ENCODE measurements at places on chromosomes 16 and 17.
A peak's percentile ranks its signal among the peaks of the same experiment; 100 is the strongest.

GRCh38 chr16:68083861-68084503 is 1.2 kb upstream of the NFATC3 start:
- DNase-seq = no peak

- DNase-seq = no peak
Observed at GRCh38 chr17:57121308-57122042, 36.4 kb downstream of the AKAP1 start.

GRCh38 chr17:28392491-28392890 is 13.5 kb downstream of the SLC46A1 start:
- DNase-seq = no peak

DNA sequence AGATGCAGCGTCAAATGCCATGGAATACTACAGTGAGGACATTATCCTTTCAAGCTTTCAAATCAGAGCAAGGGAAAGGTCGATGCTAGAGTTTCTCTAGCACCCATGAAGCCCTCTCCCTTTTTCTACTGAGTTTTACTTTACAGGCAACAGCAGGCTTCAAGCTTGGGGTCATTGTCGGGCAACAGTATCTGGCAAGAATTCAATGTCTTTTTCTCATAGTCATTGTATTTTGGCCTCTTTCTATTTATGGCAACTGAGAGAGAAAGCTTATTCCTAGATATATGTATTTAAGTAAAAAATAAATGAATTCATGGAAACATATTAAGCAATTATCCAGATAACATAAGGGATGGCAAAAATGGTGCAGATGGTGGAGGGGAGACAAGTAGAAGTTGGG is 364 bp upstream of the CETP start:
- DNase-seq = no peak

- DNase-seq = no peak
Observed at GRCh38 chr16:1003391-1004347, 22.1 kb downstream of the SOX8 start.

DNA sequence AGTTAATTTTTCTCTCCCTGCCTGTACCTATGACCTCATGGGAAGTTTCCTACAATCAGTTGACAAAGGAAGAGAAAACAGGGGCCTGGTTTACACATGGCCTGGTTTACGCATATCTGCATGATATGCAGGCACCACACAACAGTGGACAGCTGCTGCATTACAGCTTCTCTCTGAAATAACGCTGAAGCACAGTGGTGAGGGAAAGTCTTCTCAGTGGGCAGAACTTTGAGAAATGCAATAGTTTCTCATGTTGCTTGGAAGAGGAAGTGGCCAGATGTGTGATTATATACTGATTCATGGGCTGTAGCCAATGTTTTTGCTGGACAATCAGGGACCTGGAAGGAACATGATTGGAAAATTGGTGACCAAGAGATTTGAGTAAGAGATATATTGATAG is 324.1 kb upstream of the GOT2 start:
- DNase-seq = no peak

GRCh38 chr17:75514919-75515495 is 330 bp downstream of the CASKIN2 start:
- DNase-seq = no peak

GRCh38 chr16:14148569-14148968 is 77.5 kb downstream of the MRTFB start:
- no peak for DNase-seq

DNA sequence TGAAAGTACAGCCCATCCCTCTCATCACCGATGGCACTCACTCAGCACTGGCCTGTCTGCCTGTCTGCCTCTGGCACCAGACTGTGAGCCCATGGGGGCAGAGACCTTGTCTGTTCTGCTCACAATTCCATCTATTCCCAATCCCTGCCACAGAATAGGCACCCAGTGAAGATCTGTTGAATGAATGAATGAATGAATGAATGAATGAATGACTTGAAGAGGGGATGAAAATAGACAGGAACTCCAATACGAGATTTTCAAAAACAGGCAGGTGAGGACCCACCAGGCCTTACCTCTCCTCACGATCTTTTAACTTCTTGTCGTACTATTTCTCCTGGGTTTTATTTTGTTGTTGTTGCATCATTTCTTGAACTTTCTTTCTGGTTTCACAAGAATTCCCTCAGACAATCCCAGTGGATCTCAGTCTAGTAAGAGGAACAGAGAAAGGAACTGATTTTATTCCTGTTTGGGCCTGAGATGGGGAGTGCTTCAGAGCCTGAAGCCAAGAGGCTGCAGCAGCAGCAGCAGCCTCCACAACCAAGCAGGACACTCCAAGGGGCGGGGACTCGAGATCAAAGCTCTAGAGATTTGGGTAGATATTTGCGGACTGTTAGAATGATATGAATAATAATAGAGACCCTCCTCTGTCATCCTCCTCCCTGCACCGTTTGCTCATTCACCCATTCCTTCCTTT is 17.7 kb downstream of the KRT9 start:
- no peak for DNase-seq

- peak; percentile 59 for DNase-seq
Observed at GRCh38 chr16:85393674-85394451, 219.3 kb upstream of the GSE1 start.

- DNase-seq = no peak
Observed at GRCh38 chr17:251531-251930, 70.1 kb upstream of the DOC2B start.

DNA sequence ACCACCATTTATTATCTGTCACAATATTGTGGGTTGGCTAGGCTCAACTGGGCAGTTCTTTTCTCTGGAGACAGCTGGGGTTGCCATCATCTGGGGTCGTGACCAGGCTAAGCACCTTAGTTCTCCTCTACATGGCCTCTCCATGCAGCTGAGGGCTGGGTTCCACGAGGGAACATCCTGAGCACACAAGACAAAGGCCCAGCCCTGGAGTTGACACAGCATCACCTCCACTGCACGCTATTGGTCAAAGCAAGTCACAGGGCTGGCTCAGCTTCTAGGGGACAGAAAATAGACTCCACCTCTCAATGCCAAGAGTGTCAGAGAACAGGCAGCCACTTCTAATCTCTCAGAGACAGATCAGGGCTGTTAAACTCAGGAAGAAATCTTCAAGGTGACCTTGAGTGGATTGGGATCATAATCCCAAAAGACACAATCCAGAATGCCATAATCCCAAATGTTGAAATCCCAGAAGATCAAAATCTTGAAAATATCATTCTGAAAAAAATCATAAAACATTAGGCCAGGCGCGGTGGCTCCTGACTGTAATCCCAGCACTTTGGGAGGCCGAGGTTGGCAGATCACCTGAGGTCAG is 13.0 kb upstream of the USP10 start:
- DNase-seq = no peak

GRCh38 chr16:78348886-78349285 is 249.4 kb downstream of the WWOX start:
- DNase-seq = no peak

DNA sequence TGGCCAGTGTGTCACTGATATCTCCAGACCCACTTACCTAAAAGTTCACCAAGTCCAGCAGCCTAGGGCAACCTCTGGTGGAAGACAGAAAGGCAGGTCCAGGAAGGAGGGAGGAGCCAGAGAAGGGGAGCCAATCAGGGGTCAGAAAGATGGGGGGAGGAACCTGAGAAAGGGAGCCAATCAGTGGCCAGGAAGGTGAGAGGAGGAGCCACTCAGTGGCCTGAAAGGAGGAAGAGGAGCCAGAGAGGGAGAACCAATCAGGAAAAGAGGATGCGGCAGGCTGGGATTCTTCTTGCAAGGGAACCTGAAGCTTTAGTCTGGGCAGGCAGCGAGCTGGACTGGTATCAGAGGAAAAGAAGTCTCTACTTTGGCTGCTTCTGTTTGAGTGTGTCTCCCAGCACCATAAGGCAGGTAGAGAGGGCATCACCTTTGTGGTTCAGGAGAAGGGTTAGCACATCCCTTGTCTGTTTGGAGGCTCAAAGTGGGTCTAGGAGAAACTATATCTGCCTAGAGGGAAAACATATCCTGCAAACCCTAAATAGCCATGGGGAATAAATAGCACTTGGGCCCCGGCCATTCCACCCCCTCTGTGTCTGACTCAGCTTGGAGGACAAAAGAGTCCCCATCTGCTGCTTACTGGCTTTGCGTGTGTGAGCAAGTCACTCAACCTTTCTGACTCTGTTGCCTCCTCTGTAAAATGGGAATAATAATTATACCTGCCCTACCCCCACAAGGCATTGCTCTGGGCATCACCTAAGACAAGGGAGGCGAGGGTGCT is 43.4 kb upstream of the CRHR1 start:
- no peak for DNase-seq

DNA sequence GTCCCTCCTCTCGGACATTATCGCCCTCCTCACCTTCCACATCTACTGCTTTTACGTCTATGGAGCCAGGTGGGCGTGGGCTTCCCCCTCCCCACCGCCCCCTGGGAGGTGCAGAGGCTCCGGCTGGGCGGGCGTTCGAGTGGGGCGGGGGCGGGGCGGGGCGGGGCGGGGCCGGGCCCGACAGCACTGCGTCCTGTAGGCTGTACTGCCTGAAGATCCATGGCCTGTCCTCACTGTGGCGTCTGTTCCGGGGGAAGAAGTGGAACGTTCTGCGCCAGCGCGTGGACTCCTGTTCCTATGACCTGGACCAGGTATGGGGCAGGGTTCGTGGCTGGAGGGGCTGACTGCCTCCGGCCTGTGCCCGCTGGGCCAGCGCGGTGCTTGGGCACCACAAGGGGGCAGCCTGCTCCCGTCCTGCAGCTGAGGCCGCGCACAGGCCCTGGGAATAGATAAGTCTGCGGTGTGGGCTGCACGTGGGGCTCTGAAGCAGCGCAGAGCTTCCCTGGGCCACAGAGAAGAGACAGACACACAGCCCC is 9.2 kb downstream of the PIGQ start:
- peak; percentile 44 for DNase-seq

DNA sequence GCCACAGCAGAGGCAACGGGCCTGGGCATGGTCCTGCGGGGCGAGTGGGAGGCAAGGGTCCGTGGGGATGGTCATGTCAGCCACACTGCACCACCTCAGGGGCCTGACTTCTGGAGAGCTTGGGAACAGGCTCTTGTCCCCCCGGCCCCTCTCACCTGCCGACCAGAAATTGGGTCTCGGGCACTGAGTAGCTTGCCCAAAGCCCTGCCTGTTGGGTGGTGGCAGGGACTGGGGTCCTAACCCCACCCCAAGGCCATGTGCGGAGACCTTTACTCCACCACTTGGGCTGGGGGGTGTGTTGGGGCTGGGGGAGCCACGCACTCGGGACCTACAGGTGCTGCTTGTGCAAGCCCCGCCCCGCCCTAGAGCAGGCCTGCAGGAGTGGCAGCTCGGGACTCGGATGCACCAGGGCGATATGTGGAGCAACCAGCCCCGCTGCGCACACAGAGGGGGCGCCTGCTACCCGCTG is 24.2 kb upstream of the CHMP6 start:
- no peak for DNase-seq

GRCh38 chr16:84699712-84700445 is at the start of gene USP10:
Gene USP10 (plus strand): TSS chr16:84700000. CDS start chr16:84700091, 91 bp downstream.
- DNase-seq = peak; percentile 79

DNA sequence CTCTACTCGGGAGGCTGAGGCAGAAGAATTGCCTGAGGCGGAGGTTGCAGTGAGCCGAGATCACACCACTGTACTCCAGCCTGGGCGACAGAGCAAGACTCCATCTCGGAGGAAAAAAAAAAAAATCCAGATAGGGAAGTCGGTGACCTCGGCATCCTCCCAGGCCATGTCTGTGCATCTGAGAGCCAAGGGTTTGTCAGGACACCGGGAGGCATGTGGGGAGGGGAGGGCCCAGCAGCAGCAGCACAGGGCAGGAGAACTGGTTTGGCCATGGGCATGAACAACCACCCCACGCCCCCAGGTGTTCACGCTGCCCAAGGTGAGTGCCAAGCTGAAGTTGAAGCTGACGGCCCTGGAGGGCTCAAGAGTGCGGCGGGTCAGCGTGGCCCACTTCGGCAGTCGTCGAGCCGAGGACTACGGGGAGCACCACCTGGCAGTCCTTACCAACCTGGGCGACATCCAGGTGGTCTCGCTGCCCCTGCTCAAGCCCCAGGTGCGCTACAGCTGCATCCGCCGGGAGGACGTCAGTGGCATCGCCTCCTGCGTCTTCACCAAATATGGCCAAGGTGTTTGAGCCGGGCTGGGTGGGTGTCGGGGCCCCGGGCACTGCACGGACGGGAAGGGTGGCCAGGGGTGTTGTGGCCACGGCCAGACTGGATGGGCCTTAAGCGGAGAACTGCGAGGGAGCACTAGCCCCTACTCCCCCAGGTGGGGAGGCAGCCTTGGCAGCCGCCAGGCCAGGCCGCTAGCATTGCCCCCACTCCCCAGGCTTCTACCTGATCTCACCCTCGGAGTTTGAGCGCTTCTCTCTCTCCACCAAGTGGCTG is 14.7 kb upstream of the MYO15B start:
- no peak for DNase-seq

DNA sequence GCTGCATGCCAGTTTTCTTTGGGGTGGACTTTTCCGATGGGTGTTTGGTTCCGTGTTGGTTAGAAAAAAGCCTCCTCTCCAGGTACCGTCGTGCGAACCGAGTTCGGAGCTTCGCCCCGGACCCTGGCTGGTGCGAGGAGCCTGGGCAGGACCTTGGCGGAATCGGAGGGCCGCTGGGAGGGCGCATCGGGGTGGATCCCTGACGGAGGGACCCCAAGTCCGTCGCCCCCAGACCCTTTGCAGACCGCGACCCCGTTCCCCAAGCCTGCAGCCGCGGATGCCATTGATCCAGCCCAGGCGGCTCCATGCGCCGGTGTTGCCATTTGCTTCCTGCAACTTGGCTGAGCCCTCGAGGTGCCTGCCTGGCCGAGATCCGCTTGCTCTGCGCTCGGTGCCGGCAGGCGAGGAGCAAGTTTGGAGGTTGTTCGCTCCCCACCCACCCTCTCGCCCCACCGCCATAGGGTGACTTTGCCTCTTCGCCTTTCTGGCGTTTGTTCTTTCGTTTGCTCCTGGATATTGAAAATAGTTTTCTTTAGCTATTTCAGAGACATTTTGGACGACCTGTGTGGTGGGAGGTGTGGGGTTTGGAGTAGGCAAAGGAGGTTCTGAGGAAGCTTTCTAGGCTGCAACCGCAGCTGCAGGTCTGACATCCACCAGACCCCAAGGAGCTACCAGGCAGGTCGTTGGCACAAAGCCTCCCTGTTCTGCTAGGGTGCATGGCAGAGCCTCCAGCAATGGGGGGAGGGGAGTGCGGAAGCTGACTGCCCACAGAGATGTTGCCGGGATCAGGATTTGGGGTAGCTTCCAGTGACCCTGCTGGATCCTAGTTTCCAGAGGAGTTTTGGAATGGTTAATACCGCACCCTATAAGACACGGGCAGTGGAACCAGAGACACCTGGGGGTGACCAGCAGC is 58.2 kb downstream of the RAP1GAP2 start:
- no peak for DNase-seq

GRCh38 chr17:83199500-83200201 is 120.2 kb downstream of the METRNL start:
- no peak for DNase-seq

GRCh38 chr17:65988451-65988850 is 203.5 kb downstream of the CEP112 start:
- no peak for DNase-seq

DNA sequence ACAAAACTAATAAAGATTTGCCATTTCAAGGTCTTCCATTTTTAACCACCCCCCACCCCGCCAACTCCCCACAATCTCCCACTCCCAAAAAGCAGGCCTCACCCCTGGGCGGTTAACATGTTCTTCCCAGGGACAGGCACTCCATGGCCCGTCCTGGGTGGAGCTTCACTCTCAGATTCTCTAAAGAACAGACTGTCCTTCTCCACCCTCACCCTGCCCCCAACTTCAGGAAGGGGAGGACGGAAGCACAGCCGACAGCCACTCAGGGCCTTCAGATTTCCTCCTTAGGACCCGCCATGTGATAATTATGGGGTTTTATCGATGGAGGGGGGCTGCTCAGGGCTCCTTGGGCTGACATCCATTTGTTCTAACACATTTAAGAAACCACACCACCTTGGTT is 61.9 kb downstream of the ZFHX3 start:
- no peak for DNase-seq

GRCh38 chr17:14297161-14297851 is 3.6 kb upstream of the HS3ST3B1 start:
- DNase-seq = no peak
